ENCODE measurements at places on chromosomes 5 and 9.

DNA sequence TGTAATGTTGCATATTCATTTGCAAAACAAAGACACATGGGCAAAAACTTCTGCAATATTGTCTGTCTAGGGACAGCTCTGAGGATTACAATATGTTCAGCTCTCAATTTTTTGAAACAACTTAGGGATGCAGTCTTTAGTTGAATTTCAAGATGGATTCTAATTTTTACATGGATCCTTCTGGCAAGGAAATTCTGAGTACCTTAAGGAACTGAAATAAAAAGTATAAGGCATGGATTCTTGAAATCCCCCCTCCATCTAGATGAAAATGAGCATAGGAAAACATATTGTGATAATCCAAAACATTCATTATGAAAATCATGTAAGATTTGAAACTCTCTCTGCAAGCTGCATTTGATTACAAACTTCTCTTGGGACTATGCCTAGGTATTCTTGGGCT is 568.6 kb downstream of the CETN3 start:
- no peak for DNase-seq

DNA sequence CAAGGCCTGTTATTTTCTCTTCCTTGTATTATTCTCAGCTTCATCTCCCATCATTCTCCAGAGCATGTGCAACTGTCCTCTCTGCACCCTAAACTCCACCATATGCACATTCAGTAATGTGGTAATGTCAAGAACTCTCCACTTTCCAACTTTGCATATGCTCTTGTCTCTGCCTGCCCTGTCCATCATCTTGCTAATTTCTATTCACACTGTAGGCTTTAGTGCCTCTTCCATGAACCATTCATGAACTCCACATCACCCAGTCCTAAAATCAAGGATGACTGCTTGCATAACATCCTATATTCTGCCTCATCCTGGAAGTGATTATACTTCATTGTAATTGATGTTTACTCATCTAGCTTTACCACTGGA is 354.8 kb downstream of the PDE4D start:
- DNase-seq: no peak

- no peak for DNase-seq
Observed at GRCh38 chr9:79020276-79020675, 551.5 kb upstream of the TLE4 start.

GRCh38 chr5:148391422-148391821 is 7.7 kb downstream of the FBXO38 start:
- no peak for DNase-seq

- no peak for DNase-seq
Observed at GRCh38 chr5:89847743-89848142, 561.8 kb downstream of the CETN3 start.

GRCh38 chr9:97284798-97285197 is 22.7 kb upstream of the CCDC180 start:
- DNase-seq: no peak

DNA sequence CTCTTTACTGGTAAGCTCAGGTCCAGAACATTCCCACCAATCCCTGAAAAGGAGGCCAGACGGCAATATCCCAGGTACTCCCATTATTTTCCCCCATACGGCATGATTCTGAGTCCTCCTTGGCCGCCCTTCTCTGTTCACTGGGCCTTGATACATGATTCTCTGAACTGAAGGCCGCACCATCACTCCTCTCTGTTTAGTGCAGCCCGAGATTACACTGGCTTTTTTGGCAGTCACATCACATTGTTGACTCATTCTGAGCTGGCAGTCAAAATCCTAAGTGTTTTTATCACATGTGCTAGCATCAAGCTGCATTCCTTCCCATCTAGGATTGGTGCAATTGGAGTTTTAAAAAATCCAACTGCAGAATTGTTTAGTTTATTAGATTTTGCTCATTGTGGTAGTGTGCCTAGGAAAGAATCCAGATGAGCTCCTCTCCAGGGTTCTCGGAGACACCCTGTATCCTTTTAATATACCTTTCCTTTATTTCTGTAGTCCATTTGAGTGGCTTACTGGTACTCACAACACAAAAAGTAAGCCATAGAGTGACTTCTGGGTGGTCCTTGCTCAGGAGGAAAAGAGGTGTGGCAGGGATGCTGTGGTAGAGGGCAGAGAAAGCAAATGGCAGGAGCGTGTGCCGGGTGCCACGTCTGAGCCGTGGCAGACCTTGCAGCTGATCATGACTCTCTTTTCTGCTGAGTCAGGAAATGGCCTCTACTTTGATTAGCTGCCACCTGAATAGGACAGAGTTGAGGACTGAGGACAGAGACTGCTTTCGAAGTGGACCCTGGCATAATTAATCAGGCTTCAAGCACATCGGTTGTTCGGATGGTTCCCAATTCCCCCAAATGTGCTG is 121.1 kb upstream of the IL12B start:
- no peak for DNase-seq

- no peak for DNase-seq
Observed at GRCh38 chr9:20597862-20598261, 24.4 kb downstream of the MLLT3 start.

- no peak for DNase-seq
Observed at GRCh38 chr5:78805474-78806124, 157.0 kb upstream of the LHFPL2 start.

DNA sequence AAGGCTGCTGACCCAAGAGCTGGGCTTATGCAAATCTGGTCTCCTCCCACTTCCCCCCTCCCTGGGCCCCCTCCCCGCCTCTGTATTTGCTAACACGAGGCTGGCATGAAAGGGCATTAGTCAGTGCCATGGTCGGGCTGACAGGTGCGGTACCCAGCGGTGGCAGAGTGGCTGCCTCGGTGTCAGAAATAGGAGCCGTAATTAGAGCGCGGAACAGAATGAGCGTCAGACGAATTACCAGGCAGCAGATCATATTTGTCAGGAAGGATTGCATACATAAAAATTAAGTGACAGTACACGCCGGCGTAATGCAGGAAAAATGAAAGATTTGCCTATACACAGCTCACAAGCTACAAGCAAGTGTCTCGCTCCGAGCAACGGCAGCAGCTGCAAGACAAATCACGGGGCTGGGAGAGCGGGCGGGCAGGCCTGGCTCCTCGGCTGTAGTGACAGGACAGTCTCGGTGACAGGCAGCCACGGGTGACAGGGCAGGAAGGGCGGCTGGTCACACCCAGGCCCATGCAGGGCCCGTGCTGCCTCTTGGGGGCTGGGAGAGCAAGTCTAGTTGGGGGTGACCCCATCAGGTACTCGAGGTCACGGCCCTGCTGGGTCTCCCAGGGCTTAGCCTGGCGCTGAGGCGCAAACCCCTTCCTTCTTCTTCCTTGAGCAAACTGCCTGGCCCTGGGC is 72.4 kb downstream of the NEK6 start:
- no peak for DNase-seq

- DNase-seq: no peak
Observed at GRCh38 chr5:137733006-137733405, 2.9 kb downstream of the KLHL3 start.

GRCh38 chr5:136538534-136538933 is 173.2 kb upstream of the TRPC7 start:
- no peak for DNase-seq

- DNase-seq: no peak
Observed at GRCh38 chr9:69001921-69002320, 12.0 kb downstream of the PRKACG start.

DNA sequence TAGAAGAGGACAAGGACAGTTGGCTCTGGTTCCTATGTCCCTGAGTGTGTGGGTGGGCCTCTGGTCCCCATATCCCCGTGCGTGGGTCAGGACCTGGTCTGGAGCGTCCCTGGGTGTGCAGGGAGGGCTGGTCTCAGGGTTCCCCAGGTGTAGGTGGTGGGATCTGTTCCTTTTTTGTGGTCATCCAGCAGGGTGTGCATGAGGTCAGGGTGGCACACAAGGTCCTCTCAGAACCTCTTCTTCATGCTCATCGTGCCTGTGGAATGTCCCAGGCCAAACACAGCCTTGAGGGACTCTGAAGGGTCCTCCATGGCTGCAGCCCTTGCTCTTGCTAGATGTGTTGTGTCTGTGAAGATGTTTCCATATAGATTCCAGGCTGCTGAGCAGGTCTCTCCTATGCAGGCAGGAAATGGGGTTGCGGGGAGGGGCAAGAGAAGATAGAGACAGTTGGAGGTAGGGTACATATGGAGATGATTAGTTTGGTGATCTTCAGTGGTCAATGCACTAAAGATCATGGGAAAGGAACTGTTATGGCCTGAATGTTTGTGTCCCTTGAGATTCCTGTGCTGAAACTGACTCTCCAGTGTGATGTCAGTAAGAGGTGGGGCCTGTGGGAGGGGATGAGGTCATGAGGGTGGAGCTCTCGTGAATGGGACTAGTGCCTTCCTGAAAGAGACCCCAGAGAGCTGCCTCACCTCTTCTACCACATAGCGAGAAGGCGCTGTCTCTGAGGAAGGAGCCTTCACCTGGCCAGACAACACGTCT is 53.1 kb downstream of the NXNL2 start:
- no peak for DNase-seq

- DNase-seq: no peak
Observed at GRCh38 chr5:43514471-43514815, 505 bp downstream of the C5orf34 start.

- DNase-seq: no peak
Observed at GRCh38 chr9:121305269-121305994, 37.5 kb downstream of the GSN start.

DNA sequence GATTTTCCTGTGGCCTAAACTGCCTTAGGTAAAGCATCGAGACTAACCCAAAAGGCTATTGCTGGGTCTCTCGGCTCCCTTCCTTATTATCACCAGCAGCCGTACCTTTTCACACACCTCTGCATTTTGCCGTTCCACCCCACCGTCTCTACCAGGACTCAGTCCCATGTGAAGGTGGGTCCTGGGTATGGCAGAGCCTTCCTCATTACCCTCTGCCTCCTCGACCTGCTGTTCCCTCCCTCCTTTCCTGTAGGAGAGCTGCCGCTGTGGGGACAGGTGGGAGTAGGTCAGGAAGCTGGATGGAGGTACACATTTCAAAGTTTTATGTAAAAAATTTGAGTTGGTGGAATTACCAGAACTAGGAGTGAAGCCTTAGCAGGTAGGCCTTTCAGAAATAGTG is 1.8 kb downstream of the CCL28 start:
- DNase-seq: no peak

GRCh38 chr5:6376974-6377520 is 1.3 kb downstream of the MED10 start:
- no peak for DNase-seq

DNA sequence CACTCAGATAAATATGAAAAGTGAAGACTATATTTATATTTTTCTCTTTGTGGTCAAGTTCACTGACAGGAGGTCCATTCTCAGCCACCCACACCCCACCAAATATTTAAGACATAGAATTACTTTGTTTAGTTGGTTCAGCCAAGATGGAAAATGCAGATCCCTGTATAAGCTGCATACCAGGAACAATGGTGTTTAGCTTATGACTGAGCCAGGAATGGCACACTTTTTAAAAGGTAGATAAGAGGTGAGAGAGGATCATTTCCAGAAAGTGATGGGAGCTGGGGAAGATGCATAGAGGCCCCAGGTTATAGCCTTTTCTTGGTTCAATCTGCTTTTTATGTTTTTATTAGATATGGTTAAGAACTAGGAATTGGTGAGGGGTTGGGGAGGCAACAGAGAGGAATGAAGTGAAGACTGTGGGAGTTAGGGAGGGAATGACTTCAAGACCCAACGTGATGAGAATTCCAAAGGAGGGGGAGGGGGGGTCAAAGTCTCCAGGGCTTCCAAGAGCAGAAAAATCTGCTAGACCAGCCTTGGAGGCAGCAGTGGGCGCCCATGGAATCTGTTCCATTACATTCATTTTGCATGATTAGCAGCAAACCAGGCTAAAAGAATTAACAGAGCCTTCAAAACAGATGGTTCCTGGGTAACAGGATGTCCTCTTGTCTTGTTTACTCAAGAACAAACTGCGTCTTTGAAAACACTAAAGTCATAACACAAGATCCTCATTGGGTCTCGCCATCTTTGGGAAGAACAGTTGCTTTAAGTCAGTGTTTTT is 95.2 kb downstream of the FGF1 start:
- no peak for DNase-seq

DNA sequence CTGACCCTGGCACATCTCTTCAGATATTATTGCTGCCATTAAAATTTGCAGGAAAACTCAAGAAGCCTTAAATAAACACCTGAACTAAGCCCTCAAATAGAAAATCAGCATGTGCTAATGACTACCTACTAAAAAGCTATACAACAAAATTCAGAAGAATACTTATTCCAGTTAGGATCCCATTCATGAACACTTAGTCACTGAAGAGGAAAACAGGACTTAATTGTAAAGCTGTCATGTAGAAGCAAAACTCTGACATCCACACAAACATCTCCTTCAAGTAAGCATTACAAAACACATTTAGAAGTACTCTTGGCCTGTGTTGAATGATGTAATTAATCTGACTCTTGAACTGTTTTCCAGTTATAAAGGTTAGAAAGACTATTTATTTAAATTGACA is 19.9 kb downstream of the ELL2 start:
- DNase-seq: no peak

GRCh38 chr5:81517462-81517861 is 123.5 kb upstream of the ACOT12 start:
- DNase-seq: no peak

- DNase-seq: no peak
Observed at GRCh38 chr9:133628766-133629165, 7.4 kb upstream of the DBH start.

DNA sequence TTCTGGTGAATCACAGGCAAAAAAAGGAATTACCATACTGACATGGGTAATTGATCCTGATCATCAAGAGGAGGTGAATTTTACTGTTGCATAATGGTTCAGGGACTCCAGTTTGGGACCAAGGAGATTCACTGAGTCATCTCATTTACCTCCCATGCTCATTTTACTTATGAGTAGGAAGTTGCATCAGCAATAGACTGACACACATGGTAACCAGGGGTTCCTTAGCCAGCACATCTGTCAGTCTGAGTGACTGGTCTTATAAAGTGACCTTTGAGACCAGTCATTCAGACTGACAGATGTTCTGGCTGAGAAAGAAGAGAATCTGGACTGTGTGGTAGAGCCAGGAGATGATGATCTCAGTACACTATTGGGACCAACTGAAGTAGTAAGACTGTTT is 384.6 kb upstream of the CD180 start:
- DNase-seq: no peak

- DNase-seq: no peak
Observed at GRCh38 chr5:104111632-104112031, 549.0 kb upstream of the NUDT12 start.

DNA sequence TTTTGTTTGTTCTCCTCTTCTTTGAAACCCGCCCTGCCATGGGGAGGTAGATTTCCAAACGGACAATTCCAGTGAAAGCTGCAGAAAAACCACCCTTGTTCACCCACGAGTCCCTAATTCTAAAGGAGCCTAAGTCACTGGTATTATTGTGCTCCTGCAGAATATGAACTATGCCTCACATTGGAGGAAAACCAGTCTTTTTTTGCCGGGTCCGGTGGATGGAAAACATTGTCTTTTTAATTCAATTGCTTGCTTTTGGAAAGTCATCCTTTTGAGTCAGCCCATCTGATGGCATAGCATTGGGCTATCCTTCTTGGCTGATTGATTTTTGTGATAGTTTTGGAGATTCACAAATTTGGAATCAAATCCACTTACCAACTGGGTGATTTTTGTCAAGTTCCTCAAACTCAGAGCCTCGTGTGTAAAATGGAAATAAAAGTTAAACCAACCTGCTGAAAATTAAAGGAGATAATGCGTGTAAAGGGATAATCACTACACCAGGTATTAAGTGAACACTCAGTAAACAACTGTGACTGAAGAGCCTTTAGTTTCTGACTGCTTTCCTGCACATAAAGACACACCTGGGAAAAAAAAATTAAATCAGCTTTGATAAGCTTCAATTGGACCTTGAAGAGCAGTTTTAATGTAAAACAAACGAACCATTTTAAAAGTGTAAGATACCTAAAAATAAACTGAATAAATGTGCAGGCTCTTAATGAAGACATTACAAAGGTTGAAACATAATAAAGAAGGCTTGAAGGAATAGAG is 780 bp upstream of the CCNJL start:
- DNase-seq: no peak
